ENCODE measurements at places on chromosomes 12 and 14.
A peak's percentile ranks its signal among the peaks of the same experiment; 100 is the strongest.

- no peak for DNase-seq
Observed at GRCh38 chr12:78712834-78713481, 151.6 kb upstream of the SYT1 start.

DNA sequence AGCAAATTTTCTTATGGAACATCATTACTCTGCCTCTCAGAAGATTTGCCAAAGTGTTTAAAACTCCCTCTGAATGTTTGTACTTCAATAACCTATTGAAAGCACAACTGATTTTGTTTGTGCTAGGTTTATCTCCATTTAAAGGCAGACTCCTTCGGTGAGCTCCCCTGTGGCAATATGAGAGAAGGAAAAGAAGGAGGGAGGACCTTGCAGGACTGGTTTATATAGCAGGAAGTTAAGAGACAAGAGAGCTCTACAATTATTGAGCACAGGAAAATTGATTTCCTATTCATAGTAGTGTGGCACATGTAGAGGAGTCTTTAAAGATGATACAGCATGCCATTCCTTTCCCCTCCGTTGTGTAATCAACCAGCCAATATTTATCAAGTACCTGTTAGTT lies 75.5 kb downstream of the PDE3A start:
- DNase-seq = no peak

DNA sequence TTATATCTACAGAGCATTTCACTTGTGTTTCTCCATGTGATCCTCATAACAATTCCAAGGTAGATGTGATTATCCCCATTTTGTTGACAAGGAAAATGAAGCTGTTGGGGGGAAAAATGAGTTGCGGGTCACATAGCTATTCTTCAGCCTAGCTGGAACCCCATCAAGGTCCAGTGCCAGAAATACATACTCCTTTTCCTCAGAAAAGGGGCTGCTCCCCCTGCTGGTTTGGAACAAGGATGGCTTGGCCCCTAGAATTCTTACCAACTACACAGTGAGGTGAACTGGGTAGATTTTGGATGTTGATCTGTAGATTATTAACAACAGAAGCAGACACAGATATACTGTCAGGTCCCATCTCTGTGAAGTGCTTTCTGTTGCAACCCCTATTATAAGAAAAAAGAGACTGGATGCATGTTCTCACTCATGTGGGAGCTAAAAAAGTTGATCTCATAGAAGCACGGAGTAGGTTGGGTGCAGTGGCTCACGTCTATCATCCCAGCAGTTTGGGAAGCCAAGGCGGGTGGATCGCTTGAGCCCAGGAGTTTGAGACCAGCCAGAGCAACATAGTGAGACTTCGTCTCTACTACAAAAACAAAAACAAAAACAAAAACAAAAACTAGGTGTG lies 8.9 kb downstream of the IKZF4 start:
- DNase-seq = peak; percentile 74

- DNase-seq = no peak
Observed at GRCh38 chr14:73807457-73807856, 44.2 kb upstream of the PTGR2 start.

- no peak for DNase-seq
Observed at GRCh38 chr12:23525450-23526072, 423.9 kb downstream of the SOX5 start.

- DNase-seq = no peak
Observed at GRCh38 chr12:26162905-26163304, 32.5 kb upstream of the SSPN start.

- DNase-seq = peak; percentile 54
Observed at GRCh38 chr14:58428118-58428683, 682 bp downstream of the KIAA0586 start.

DNA sequence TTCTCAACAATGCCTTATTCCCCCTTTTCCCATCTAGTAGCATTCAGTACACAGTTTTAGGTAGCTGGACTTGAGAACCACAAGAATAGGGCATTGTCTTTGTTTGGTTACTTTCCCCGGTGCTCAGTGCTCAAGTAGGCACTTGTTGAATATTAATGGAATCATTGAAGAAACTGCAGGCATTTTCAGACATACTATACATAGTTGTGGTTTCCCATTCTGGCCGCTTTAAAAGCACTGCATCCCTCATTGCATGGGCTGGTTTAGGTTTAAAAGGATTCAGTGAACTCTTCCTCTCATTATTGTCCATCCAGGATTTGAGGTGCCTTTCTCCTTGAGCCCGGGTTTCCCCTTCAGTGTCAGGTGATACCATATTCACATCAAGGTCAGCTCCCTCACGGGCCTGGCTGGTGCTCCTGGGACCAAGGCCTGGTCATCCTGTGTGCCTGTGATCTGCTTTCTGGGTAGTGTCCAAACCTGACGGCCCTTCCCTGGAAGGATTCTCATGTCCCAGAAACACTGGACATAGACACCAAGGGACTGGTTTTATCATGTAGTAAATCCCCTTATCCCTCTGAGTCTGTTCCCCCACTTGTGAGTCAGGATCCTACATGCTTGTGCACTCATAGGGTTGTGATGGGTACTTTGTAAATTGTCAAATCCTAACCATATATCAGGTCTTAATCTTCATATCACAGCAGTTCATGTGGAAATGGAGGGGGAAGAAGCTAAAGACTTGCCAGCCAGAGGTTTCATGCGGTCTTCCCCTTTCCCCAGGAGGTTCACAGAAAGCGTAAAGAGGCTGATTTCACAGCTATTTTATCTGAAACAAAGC lies 7.4 kb downstream of the TCP11L2 start:
- DNase-seq = no peak

DNA sequence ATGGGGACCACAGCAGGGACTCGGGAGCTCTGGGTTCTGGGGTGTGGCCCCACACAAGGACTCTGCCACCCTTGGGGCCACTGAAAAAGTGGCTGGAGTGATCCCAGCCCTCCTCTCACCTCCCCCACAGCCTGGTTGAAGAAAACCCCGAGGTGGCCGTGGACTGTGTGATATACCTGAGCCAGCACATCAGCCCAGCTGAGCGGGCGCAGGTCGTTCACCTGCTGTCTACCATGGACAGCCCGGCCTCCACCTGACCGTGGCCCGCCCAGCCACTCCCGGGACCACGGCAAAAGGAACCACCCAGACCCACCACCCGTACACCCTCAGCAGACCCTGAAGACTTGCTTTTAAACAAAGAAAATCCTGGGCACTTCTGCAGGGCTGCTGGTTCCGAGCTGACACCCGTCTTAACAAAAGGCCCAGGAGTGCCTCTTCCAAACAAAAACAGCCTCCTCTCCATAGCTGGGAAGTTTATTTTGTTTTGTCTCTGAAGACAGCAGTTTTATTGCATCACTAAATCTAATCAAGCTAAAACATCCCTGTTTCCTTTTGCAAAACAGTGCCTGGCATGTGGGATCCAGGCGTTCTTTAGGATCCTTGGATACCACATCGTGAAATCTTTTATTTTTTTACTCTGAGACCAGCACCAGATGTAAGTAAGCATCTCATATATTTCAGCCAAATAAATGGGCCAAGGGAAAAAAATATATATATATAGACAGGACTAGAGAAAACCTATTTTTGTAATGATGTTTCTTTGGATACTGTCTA lies 42.8 kb downstream of the FOXN4 start:
- no peak for DNase-seq

GRCh38 chr12:123595729-123596128 lies 6.2 kb upstream of the DDX55 start:
- DNase-seq = no peak

DNA sequence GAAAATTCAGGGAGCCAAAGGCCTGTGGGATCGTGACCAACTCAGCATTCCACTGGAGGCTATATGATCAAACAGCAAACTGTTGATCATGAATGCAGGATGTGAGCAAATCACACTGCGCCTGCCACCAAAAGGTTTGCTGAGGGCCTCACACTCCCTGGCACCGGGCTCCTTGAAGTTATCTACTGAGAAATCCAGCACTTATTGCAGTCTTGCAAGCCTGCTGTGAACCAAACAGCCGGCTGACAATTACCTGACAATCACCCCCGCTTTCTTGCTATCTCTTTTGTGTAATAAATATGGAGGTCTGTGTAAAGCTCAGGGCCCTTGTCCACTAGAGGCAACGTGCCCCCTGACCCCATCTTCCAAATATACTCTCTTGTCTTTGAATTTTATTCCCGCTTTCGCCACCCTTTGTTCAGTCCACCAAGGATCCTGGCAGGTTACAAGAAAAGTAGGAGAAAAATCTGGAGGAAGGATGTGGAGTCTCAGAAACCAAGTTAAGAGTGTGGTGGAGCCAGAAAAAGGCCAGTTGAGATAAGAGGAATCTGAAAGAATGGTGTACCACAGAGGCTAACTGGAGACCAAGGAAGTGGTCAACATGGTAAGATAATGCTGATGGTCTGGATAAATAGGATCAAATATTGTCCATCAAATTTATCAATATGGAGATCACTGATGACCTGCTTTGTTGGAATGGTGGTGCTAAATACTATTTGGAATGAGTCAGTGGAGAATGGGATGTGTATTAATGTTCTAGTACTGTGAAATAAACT lies 229.2 kb downstream of the ALX1 start:
- no peak for DNase-seq

DNA sequence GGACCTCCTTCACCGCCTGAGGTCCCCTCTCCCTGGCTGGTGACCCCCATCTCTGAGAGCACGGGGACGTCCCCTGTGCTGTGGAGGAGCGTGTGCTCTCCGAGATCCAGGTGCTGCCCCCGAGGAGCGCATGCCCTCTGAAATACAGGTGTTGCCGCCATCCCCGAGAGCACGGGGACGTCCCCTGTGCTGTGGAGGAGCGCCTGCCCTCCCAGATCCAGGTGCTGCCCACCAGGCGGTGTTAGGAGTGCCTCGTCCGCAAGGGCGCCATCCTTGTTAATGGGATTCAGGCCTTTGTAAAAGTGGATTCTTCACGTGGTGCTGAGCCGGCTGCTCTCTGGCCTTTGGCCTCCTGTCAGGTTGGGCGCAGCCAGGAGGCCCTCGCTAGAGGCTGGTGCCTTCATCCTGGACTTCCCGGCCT lies 10.1 kb downstream of the NOC4L start:
- DNase-seq = no peak

DNA sequence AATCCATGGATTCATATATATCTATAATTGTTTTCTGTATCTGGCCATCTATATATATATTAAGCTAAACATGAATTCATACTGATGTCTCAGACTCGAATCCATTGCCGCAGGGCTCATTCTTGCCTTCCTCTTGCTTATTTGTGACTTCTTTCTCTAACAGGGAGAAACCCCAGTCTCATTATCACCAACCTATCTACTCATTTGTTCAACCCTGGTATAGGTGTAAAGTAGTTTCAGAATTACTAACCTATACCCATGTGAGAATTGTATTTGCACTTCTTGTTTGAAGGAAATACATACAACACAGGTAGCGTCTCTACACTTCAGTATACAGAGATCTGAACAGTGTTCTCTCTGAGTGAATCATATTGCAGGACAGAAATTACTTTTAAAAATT lies 77.7 kb downstream of the PTPN11 start:
- DNase-seq = no peak

Data from suppressor macrophage treated with lipopolysaccharide for 4 hours (primary cell).